ENCODE measurements at places on chromosomes 1 and 21.

DNA sequence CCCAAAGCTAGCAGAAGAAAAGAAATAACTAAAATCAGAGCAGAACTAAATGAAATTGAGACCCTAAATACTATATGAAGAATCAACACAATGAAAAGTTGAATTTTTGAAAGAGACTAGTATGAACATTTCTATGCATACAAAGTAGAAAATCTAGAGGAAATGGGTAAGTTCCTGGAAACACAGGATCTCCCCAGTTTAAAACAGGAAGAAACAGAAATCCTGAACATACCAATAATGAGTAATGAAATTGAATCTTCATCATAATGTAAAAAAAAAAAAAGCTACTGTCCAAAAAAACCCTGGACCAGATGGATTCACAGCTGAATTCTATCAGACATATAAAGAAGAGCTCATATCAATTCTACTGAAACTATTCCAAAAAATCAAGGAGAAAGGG, 233.5 kb downstream of the PLPP3 start:
- DNase-seq = no peak

- no peak for DNase-seq
These were observed 30.6 kb downstream of the HYI start for GRCh38 chr1:43422995-43423671.

DNA sequence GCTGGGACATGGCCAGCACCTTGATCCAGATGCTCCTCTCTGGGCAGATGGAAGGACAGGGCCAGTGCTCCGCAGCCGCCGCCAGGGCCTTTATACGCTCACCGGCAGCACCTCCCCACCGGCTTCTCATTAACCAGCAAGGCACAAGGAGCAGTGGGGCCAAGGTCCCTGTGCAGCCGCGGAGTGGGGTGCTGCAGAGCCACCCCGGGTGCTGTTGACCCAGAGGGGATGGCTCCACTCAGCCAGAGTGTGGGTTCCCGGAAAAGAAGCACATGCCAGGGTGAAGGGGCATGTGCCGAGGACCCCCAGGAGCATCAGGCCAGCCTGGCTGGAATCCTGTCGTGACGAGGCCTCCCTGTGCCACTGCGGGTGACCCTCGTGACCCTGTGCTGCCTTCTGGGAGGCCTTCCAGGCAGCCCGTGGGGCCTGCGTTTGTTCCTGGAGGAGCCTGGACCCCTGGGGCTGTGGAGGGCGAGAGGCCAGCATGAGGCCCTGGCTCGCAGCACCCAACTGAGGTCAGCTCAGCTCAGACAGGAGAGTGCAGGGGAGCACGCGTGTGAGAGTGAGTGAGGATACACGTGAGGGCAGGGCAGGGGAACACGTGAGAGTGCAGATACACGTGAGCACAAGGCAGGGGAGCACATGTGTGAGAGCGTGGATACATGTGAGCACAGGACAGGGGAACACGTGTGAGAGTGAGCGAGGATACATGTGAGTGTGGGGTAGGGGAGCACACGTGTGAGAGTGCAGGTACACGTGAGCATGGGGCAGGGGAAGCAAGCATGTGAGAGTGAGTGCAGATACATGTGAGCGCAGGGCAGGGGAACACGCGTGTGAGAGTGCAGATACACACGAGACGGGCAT, at the start of gene FTCD:
FTCD (minus strand) TSS at position 66 of the 864 bp plus-strand sequence; CDS start at position 10, 56 bp downstream.
- DNase-seq = no peak

DNA sequence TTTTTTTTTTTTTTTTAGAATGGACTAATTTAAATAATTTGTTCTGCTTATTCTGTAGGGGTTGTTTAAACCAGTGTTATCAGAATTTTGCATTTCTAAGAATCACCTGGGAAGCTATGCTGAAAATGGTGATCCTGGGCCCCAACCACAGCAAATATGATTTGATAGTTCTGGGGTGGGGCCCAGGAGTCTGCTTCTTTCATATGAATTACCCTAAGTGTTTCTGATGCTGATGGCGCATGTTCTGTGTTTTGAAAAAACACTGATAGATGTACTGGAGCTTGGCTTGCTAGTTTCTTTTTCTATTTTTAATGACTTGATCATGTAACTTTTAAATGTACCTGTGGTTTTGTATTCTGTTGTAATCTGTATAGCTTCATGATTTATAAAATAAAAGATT, 89.3 kb downstream of the CDC14A start:
- DNase-seq = no peak

Measured in activated T-cell treated with anti-CD3 and anti-CD28 coated beads for 1 hour (primary cell).